Testis (tissue), 5 donors: ENCODE measurements at places on chromosomes 2 and 18.

DNA sequence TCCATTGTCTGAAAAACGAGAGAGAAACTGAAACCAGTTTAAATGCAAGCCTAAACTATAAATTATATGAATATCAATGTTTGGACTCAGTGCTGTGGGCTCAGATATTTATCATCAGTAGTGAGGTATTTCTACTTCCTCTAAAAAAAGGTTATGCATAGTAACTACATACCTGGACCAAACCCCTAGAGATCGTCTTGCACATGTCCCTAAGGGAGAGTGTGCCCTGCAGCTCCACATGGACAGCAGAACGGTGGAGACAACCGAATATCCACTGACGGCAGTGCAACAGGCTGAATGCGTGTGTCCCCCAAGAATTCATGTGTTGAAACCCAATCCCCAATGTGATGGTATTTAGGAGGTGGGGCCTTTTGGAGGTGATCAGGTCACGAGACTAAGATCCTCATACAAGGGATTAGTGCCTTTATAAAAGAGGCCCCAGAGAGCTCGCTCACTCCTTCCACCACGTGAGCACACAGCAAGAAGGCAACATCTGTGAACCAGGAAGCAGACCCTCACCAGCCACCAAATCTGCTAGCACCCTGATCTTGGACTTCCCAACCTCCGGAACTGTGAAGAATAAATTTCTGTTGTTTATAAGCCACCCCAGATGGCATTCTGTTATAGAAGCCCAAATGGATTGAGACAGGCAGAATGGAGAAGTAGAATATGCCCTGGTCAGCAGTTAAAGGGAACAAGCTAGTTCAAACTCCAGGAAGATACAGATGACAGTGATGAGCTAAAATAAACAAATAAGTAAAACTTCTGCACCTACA is 208.4 kb downstream of the ANAPC1 start:
- DNase-seq, result no peak

GRCh38 chr18:53947092-53947640 is 277.3 kb downstream of the MBD2 start:
- no peak for DNase-seq

DNA sequence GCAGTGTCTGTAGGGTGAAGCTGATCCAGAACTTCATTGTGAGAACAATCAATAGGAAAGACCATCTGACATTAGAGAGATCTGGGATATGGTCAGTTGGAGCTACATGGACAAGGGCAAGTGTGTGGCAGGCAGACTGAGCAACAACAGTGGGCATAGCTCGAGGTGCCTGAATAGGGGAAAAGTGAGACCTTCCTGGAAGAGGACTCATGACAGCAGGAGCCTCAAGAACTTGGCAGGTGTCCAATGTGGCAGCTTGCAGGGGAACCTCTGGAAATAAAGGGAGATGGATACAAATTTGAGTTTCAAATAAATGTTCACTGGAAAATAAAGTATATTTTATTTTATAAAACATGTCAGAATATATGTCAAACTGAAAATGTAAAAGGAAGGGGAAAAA is 117.9 kb downstream of the TANC1 start:
- DNase-seq, result no peak

DNA sequence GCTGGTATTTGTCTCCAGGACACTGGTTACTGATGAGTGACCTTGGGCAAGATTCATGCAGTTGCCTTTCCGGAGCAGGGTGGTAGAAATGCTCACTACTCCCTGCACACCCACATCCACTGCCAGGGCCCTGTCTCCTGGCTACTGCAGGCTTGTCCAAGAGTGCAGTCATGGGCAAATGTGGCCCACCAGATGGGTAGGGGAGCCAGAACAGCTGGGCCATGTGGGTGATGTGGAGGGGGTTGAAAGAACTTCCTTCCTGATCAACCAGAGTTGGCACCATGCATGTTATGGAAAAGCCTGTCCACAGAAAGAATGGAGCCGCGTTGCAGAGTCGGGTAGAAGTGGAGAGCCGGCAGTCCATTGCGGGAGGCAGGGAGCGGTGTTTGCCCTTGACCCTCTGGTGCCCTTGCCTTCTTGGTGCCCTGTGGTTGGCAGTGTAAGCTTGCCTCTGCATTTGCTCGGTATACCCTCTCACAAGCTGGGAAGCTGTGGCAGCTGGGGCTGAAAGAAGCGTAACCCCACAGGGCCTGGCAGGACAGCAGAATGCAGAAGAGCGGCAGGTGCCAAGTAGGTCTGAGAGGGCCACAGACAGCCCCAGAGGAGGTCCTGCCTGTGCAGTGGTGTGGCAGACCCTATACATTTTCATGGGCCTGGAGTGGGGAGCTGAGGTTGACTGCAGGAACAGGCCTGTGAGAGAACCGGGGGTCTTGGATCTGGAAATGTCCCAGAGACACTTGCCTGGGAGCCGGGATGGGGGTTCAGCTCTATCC is 253.2 kb downstream of the TFCP2L1 start:
- no peak for DNase-seq

- DNase-seq, result no peak
Measured at GRCh38 chr18:58363767-58364540, 264.9 kb downstream of the ALPK2 start.
